ENCODE measurements at places on chromosomes 2 and 18.

DNA sequence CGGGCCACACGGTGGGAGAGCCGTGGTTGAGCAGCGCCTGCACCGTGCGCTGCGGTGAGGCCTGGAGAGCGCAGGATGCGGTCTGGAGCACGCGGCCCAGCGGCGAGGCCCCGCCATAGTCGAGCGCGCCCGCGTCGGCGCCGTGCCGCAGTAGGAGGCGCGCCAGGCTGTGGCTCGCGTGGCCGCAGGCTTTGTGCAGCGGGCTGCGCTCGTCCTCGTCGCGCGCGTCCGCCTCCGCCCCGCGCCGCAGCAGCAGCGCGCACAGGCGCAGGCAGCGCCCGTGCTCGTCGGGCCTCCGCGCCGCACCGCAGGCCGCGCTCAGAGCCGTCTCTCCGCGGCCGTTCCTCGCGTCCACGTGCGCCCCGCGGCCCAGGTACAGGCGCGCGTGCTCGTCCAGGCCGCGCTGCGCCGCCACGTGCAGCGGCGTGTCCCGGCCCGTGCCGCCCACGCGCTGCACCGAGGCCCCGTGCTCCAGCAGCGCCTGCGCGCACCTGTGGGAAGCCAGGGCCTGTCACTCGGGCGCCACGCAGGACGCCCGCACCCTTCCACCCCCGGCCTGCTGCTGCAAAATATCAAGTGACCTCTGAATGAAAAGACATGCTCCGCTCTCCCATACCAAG, 46.3 kb upstream of the GBX2 start:
- no peak for DNase-seq

GRCh38 chr2:207092818-207093217, 72.9 kb downstream of the KLF7 start:
- DNase-seq, result no peak

GRCh38 chr18:45164551-45164950, 450.7 kb upstream of the SLC14A2 start:
- no peak for DNase-seq

- no peak for DNase-seq
Measured at GRCh38 chr2:36484454-36484853, 113.5 kb downstream of the FEZ2 start.

GRCh38 chr2:144708626-144709025, 188.7 kb upstream of the ZEB2 start:
- DNase-seq, result no peak

DNA sequence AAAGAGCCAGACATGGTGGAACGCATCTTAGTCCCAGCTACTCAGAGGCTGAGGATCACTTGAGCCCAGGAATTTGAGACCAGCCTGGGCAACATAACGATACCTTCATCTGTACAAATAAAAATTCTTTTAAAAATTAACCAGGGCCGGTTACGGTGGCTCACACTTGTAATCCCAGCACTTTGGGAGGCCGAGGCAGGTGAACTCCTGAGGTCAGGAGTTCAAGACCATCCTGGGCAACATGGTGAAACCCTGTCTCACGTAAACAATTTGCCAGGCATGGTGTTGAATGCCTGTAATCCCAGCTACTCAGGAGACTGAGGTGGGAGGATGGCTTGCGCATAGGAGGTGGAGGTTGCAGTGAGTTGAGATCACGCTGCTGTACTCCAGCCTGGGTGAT, 25.8 kb upstream of the KCNG3 start:
- no peak for DNase-seq

GRCh38 chr2:121366040-121366439, 81.0 kb upstream of the TFCP2L1 start:
- no peak for DNase-seq
